T47D (cell line): ENCODE measurements at places on chromosomes 3 and 15.
A peak's percentile ranks its signal among the peaks of the same experiment; 100 is the strongest.

- DNase-seq = no peak
These were observed 49.2 kb upstream of the RYK start for GRCh38 chr3:134299888-134300206.

DNA sequence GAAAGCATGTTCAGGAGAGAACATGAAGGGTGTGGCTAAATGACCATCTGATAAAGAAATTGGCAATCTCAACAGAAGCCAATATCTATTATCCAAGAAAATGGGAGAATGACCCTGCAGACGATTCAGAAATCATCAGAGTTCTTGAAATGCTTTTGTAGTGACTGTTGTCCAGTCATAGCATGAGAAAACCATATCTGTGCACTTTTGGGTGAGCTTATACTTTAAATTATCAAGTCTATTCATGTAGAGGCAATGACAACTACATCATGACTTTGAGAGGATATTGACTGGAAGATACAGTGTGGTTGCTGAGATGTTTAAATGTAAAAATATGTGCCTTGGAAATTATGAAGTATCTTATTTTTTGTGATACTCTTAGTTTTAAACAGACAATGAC, 57.6 kb upstream of the AZI2 start:
- DNase-seq = no peak

GRCh38 chr3:38154033-38154494, 11.3 kb upstream of the OXSR1 start:
- peak; percentile 87 for DNase-seq

- no peak for DNase-seq
These were observed 30.8 kb downstream of the IRAK2 start for GRCh38 chr3:10195366-10196089.

- DNase-seq = no peak
These were observed 15.9 kb downstream of the HPS3 start for GRCh38 chr3:149145356-149145755.

DNA sequence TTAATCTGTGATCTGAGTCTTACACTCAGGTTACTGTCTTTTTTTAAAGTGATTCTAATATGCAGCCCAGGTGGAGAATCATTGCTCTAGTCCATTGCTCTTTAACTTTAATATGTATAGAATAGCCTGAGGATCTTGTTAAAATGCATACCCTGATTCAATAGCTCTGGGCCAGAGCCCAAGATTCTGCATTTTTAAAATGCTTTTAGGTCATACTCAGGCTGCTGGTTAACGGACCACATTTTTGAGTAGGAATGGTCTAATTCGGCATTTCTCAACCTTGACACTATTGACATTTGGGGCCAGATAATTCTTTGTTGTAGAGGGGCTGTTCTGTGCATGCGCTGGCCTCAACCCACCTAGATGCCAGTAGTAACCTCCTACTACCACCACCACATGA, 20.9 kb upstream of the FSTL1 start:
- no peak for DNase-seq

DNA sequence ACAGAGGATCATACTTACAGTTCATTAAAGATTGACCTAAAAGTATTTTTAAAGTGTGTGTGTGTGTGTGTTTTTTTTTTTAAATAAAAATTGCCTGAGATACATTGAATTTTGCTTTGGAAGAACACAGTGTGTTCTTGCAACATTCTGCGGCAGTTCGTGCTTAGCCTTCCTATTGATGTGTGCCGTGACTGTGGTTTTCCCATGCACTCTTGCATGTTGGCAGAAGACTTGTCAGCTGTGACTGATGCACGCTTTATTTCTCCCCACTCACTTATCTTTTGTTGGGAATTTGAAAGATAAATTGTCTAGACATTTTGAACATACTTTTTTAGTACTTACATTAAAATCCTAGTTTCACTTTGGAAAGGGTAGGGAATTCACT, 136.3 kb upstream of the LRRFIP2 start:
- no peak for DNase-seq

- DNase-seq = no peak
These were observed 69.9 kb upstream of the GATM start for GRCh38 chr15:45448066-45448915.

GRCh38 chr3:44419923-44420650, 57.4 kb downstream of the ZNF445 start:
- DNase-seq = no peak

GRCh38 chr3:156732261-156732660, 57.9 kb downstream of the TIPARP start:
- no peak for DNase-seq

- no peak for DNase-seq
These were observed 60.5 kb upstream of the KLF13 start for GRCh38 chr15:31265871-31266711.

GRCh38 chr3:114216186-114216970, 21.0 kb downstream of the ZNF80 start:
- DNase-seq = no peak
